ENCODE measurements at places on chromosomes 4 and X.
A peak's percentile ranks its signal among the peaks of the same experiment; 100 is the strongest.

DNA sequence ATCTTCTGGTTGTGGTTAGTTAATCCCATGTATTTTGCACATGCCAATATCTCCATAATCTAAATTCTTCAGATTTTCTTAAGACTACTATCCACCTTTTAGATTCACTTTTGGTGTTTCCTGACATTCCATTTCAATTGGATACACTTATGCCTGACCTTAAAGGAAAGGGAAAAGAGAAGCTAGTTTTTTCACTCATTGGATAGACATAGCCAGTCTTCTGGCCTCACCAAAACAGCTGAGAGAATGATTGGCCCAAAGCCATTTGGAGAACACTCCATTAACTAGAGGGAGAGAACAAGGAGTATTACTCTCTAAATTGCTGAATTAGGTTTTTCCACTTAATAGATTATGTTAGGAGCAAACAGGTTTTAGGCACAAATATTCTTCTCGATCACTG is 4.0 kb downstream of the PRPS1 start:
- no peak for DNase-seq

DNA sequence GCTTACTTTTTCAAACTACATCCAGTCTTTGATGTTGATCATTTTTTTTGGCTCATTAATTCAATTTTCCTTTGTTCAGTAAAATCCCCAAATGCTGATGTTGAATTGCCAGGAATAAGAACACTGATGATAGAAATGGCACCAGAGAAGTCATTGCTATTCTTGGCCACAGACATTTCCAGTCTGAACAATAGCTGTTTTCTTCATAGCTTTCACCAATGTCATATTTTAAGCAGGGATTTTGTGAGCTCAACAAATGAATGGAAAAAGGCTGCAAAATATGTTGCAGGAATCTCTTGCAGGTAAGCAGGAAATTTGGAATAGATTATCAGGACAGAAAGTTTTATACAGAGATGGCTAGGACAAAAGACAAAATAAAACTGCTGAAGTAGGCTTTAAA is 40.5 kb upstream of the GLRB start:
- no peak for DNase-seq

GRCh38 chrX:74925225-74926088 is at the start of gene NEXMIF:
TSS of gene NEXMIF (minus strand) at chrX:74925452.
- DNase-seq = no peak

- no peak for DNase-seq
Measured at GRCh38 chr4:33162122-33162521, 2442.0 kb downstream of the PCDH7 start.

DNA sequence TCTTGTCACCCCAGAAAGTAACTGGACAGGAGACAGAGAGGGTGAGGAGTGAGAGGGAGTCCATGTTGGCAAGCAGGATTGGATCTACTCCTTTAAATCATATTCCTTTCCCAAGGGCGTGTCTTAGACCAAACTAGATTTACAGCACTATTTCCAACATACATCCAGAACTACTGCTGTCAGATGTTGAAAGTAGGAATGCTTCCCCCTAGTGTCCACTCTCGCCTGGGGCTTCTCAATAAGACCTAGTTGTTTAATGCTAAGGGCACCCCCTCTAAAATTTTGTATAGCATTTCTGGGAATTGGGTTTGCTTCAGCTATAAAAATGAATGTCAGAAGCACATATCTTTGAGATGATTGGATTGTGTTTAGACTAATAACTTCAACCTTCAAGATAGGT is 13.3 kb downstream of the OFD1 start:
- DNase-seq = peak; percentile 38

DNA sequence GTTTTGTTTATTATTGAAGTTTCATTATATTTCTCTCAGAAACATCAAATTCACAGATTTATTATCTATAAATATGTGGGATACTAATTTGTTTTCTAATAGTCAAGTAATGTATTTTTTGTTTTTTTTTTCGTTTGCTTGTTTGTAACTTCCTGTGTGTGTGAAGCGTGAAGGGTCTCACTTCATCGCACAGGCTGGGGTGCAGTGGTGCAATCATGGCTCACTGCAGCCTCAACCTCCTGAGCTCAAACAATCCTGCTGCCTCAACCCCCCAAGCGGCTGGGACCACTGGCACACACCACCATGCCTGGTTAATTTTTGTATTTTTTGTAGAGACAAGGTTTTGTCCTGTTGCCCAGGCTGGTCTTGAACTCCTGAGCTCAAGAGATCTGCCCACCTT is 55.1 kb downstream of the SH3RF1 start:
- DNase-seq = no peak

DNA sequence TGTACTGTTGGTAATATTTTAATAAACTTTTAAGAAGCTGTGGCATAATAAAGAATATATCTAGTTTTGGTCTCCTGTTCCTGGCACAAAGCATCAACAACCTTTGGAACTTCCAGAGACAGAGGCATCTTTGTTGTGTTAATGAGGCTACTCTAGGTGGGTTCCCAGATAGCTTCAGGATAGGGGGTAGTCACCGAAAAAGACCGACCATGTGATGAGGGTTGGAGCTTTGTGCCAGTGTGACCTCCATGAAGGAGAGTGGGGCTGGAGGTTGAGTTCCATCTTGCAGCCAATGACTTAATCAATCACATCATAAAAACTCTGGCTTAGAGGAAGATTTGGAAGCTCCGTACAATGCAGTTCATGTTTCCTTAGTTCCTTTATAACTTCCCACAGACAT is 9.9 kb downstream of the PPAT start:
- DNase-seq = no peak

DNA sequence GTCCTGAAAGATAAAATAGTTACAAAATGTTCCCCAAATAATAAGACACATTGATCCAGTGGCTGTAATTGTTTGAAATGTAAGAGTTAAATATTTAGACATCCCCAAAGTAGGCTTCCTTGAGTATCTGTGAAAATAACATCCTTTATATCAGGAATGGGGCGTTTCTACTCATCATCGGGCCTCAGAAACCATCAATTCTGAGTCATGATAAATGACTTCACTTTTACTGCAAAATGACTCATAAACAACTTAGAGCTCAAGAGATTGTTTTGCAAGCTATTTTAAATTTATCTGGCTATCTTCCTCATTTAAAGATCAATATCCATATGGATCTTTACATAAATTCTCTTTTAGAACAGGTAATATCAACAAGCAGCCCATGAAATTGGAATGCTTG is 369.4 kb upstream of the CNKSR2 start:
- DNase-seq = no peak

GRCh38 chr4:38818441-38818976 is 13.9 kb upstream of the TLR1 start:
- no peak for DNase-seq

DNA sequence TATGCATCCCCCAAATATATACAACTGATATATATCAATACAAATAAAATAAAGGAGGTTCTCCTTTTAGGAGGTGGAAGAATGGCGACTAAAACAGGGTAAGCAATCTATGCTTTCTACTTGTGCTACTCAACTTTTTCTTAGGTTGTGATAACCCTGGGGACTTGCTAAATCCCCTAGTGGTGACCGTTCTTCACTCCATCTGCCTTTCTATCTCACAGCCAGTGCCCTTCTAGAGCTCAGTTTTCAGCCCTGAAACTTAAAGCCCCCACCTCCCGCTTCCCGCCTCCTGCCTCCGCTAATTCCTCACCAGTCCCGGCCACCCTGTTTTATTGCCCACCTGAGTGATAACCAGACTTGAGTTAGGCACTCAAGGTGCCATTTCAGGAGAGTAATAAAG is 15.5 kb upstream of the ESX1 start:
- no peak for DNase-seq

- no peak for DNase-seq
Measured at GRCh38 chr4:87532109-87532508, 2.9 kb upstream of the SPARCL1 start.

GRCh38 chr4:165763640-165764039 is 109.4 kb upstream of the TLL1 start:
- no peak for DNase-seq

- DNase-seq = no peak
Measured at GRCh38 chrX:72027024-72027913, 104.4 kb downstream of the RTL5 start.

DNA sequence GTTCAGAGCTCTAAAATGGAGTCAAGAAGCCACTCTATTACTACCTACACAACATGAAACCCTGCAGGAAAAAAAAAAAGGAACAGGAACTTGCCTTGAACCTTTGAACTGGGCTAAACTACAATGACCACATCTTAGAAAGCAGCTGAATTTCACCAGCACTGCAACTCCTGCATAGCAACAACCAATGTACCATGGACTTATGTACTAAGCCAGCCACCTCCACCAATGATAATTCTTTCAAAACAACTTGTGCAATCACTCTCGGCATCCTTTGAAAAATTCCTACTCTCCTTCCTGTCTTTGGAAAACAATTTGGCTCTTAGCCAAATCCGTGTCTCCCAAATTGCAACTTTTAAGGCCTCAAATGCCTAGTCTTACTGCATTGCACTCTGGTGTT is 26.8 kb upstream of the FMR1 start:
- no peak for DNase-seq

- DNase-seq = no peak
Measured at GRCh38 chr4:74873545-74874301, 59.2 kb upstream of the PARM1 start.

DNA sequence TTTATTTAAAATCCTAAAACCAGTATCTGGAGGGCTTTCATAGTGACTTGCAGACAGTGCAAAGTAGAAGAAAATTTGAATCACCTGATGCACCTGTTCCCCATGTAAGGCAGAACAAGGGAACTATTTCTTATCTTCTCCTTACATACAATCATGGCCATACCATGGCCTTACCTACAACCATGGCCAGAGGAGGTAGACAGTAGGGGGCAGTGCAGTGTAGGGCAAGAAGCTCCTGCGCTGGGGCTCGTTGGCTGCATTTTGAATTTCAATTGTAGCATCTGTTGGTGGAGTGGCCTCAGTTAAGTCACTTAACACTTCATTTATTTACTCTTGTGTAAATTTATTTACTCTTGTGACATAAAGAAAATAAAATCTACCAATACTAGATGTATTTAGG is 33.0 kb downstream of the GALNTL6 start:
- no peak for DNase-seq

- no peak for DNase-seq
Measured at GRCh38 chr4:9867751-9868425, 86.5 kb downstream of the DRD5 start.

GRCh38 chrX:75390470-75390869 is 116.6 kb downstream of the UPRT start:
- no peak for DNase-seq

DNA sequence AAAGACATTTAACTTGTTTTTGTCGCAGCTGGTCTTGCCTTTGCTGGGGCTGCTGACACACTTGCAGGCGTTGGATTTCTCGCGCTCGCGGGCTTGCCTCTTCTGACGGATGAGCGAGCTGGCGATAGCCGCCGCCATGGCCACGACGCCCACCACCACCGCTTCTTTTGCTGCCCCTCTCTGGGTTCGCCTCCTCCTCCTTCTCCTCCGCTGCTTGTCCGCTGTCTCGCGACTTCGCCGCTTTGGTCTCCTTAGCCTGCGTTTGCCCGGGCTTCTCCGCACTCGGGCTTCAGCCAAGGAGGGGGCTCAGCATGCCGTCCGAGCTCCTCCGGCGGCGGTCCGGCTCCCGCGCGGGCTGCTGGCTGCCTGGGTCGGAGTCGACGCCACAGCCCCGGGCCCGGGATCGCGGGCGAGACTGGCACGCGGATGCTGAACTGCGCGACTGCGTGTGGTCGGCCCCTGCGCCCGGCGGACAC is 613 bp downstream of the FGF13 start:
- DNase-seq = no peak

DNA sequence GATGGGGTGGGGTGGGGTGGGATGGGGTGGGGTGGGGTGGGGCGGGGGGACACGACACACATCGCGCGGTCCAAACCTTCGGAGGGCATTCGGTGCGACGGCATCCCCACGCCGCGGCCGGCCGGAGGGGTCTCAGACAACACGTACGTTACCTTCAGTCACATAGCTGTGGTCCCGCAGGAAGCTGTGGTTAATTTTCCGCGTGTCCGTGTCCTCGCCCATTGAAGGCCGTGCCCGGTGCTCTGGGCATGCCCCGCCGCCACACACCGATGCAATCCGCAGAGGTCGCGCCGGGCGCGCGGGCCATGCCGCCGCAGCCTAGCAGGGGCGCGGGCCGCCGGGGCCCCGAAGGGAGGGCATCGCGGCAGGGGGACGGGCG is 417 bp downstream of the PPP2R2C start:
- no peak for DNase-seq

DNA sequence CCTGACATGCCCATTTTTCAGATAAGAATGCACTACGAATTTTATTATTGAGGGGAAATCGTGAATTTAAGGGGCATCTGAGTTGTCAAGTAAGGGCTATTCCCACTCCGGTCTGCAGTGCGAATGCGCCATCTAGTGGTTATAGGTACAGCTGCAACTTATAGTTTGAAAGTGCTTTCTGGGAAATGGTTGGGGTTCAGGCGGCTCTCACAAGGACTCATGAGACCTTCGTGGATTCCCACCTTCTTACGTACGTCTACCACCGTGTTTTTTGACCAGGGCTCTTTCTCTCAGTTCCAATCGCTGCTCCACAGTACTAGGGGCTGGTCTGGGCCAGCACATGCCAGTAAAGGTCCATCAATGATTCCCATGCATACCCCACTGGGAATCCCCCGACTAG is 12.3 kb downstream of the MSL3 start:
- DNase-seq = peak; percentile 53

DNA sequence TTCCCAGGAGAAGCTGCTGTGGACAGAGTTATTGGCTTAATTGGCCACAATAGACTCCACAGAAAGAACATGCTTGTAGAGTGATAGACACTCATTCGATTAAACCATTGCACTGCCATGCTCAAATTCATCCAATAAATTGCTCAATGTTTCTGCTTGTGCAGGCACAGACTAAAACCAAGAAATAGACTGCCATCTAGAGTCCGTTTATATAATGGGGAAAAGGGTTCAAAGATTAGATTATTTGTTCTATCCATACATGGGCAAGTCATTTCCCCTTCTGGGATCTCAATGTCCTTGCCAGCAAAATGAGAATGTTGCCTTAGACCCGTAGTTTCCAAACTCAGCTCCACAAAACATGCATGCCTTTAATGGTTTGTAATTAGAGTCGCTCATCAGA is 8.7 kb downstream of the SMIM10 start:
- no peak for DNase-seq

DNA sequence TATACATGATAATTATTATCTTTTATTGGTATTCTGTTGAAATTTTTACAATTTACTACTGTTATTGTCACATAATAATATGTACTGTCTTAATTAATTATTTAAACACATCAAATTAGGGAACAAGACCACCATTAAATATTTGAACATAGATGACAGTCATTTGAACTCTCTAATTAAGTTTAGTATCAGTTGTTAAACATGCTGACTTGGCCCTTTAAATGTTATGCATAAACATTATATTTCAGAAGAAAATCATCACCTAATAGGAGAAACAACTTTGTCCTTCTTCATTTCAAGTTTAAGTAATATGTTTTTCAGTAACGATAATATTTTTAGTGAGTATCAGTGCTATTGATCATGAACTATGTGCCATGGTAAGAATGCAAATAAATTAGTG is 623.5 kb upstream of the GNPDA2 start:
- no peak for DNase-seq
